Motor neuron (in vitro differentiated cells): ENCODE measurements at places on chromosomes 7 and 10.

DNA sequence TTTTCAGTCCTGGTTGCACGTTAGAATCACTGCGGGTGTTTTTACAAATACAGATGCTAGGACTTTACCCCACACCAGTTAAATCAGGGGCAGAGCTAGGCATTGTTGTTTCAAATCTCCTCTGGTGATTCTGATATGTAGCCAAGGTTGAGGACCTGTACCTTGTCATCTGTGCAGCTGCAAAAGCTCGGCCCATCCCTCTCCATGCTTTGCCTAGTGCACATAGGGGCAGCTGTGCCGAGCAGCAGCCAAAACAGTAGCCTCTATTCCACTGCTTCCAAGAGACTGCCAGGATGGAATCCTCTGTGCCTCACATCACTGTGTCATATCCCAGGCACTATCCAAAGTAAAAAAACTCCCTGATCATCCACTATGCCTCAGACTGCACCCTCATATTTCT is 181.3 kb downstream of the CDK14 start:
- no peak for ATAC-seq

- no peak for ATAC-seq
Observed at GRCh38 chr10:1394155-1394912, 338.1 kb downstream of the WDR37 start.

GRCh38 chr7:115354925-115355324 is 433.0 kb downstream of the MDFIC start:
- ATAC-seq = no peak

GRCh38 chr7:159064121-159064815 is 80.4 kb downstream of the VIPR2 start:
- no peak for ATAC-seq

GRCh38 chr10:100962351-100963080 is 6.8 kb upstream of the SEMA4G start:
- no peak for ATAC-seq

- no peak for ATAC-seq
Observed at GRCh38 chr7:83704564-83704963, 55.6 kb upstream of the SEMA3E start.

DNA sequence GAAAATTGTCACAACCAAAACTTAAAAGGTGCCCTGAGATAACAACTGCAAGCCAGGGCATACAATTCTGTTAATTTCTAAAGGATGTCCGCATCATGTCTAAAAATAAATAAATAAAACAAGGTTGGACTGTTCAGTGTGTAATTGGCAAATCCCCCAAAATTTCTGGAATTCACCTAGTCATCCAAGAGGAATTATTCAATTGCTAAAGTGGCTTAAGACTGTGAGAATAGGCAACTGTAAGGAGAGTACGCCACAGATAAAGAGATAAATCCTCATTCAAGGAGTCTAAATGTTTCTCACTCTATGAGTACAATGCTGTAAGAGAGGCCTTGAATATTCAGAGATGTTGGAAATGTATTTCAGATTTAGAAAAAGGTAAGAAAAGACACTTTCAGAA is 37.2 kb downstream of the PIK3AP1 start:
- no peak for ATAC-seq

DNA sequence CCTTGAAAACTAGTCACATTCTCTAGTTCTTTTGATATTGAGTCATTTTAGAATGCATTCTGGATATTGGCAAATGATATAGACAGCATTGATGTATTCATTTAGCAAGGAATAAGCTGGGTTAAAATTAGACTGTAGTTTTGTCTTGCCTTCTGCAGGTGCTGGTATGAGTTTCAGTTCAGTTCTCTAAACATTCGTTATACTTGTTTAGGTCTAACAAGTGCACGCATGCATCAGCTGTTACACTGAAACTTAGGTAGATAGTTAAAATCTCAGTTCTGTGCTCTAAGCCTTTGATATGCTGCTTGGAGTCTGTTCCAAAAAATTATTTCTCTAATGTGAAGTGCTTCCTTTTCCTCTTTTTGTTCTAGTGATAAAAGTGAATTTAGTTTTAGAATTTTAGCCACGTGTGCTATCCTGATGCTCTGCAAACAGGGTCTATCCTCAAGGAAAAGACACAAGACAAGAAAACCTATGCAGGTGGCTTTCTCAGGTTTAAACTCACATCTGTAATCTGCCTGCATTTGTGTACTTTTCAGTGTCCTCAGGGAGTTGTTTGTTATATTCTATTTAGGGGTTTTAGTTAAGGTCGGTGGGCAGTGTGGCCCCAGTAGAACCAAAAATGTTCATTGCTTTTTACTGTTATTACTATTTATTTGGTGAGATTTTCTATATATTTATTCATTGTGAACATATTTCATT is 409.0 kb downstream of the CDC14C start:
- no peak for ATAC-seq

DNA sequence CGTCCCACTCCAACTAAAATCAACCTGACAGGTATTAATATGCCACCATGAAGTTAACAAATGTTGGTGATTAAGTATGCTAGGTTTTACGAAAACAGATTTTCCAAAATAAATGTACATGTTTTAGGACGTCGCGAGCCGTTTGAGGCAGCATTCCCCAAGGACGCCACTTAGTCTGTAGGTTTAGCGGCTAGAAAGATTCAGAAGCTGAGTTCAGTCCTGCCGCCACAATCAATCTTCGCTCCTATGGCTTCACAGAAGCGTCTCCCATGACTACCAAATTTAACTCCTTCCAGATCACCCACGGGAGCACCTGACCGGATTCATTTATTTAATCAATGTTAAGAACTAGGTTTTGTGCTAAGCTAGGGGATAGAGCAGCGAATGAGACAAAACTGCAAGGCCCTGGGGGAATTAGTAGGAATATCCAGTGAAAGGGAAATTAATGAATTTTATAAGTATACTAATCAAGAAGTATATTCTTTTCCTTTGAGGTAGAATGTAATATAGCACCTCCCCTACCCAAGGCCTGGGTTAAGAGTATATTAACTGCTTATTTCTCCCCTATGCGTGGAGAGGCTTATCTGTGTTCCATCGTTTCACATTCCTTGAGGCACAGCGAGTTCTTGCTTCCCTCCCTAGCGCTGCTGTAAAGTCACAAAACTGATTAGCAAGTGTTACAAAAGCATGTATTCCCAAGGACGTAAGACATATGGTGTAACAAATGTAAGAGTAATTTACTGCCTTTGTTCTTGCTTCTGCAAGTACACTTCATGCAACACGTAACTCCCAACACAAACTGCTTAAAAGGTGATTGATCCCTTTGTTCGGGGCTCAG is 994 bp upstream of the CYP51A1 start:
- ATAC-seq = peak; percentile 35

GRCh38 chr7:55526329-55526728 is 46.0 kb downstream of the VOPP1 start:
- ATAC-seq = no peak

DNA sequence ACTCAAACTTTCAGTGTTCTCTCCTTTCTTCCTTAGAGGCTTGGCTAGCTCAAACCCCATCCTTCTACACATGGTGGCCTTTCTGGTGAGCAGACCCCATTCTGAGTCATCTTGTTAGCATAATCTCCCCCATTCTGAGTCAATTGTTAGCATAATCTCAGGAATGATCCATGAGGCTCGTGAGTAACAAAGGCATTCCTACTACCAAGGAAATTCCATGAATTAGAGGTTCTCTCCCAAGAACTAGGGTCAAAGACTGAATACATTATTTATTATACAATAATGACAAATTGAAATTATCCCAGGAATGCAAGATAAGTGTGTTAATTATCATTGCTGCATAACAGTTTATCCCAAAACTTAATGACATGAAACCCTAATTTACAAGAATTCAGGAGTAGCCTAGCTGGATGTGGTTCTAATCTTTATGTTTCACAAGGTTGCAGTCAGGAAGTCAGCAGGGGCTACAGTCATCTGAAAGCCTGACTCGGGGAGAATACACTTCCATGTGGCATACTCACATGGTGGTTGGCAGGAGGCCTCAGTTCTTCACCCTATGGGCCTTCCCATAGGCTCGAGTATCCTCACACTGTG is 100.2 kb downstream of the MMRN2 start:
- ATAC-seq = no peak

- ATAC-seq = peak; percentile 18
Observed at GRCh38 chr10:60820093-60820754, 41.9 kb downstream of the CDK1 start.

DNA sequence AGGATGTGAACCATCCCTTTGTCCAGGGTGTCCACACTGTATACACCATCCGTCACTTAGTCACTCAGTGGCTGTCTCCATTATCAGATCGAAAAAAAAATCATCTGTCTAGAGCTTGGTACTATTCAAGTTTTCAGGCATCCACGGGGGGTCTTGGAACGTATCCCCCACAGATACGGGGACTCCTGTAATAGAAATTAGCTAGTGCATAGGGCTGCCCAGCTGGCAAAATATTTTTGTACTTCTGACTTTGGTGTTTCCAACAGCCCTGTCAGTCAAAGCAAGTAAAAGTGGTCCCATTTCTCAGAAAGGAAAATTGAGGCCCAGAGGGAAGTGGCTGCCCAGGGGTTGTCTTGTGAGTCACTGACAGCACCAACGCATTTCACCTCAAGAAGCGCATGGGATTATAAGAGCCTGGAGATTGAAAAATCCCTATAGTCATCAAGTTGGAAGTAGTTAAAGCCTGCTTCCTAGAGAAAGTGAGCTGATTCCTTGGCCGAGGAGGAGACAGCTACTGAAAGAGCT is 52.1 kb upstream of the SLC29A3 start:
- ATAC-seq = peak; percentile 38

DNA sequence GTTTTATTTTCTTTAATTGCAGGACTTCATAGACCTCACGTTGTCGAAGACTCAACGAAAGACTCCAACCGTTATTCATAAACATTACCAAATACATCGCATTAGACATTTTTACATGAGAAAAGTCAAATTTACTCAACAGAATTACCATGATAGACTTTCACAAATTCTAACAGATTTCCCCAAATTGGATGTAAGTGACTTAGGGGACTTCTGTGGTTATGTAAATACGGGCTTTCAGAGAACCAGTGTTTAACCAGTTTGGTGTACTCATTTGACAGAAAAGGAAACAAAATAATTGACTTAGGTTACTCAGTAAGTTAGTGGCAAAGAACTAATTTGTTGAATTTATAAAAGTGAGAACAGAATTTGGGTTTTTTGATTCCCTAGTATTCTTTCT is 4.2 kb downstream of the GTPBP4 start:
- ATAC-seq = no peak

GRCh38 chr10:110502851-110503301 is 5.2 kb downstream of the DUSP5 start:
- ATAC-seq = no peak

DNA sequence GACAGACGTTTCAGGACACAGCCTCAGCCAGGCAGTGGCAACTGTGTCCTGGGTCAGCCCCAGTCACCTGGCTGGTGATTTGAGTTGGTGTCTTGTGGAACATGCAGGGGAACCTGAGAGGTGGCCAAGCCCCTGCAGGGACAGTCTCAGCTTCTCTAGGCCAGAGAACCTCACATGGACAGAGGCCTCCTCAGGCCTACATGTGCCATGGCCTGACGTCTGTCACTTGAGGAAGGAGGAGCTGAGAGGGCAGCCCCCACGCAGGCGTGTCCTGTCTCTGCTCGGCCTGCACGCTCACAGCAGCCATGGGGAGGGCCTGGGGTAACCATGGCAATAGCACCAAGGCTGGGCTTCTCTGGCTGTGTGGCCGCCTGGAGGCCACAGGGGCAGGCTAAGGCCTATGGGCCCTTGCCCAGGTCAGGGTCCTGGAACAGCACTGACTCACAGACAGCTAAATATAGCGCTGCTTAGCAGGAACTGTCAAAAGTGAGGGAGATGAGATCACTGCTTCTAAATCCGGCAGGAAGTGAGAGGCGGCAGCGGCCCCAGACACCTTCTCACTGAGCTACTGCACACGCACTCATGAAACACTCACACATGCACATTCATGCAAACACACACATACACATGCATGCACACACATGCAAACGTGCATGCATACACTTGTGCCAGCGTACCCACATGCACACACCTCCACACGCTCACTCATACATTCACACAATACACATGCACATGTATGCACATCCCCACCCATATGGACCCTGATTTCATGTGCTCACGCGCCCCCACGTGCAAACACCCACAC is 57.0 kb downstream of the YKT6 start:
- ATAC-seq = peak; percentile 98

- no peak for ATAC-seq
Observed at GRCh38 chr7:41847606-41848005, 144.7 kb upstream of the INHBA start.

GRCh38 chr7:113548561-113548960 is 370.2 kb downstream of the PPP1R3A start:
- no peak for ATAC-seq

- ATAC-seq = peak; percentile 93
Observed at GRCh38 chr10:46992803-46993561, 81.8 kb downstream of the PTPN20 start.

DNA sequence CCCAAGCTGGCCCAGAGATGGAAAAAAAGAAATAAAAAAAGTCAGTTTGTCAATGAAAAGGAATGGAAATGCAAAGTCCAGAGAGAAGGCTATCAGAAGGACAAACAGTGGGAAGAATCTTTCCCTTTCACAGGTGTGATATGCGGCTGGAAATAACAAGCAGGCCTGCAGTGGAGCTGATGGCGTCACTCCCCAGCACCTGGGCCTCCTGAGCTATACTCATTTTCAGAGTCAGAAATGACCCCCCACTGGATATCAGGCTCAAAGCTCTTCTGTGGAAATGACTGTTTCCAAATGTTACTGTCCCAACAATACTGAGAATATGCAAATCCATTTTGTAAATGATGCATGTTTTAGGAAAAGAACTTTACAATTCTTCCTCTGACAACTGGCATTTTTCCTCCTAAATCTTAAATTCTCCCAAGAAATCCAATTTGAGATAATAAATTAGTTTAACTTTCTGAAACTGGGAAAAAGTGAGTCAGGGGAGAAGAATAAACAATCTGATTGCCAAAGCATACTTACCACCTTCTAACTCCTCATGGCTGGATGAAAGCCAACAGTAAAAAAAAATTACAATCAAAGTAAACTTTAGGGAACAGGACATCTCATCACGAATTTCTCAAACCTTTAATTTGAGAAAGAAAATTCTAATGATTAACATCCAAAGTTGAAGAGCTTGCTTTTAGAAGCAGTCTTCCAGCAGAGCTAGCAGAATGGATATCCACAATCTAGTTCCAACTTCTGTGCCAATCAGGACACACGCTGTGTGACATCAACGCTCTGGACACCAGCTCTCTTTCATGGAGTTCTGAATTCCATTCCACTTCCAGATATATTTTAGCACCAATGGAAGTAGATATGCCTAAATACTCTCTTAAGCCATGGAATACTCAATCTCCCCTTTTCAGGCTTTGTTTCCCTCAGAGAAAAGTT is 5.3 kb upstream of the CUZD1 start:
- ATAC-seq = no peak

DNA sequence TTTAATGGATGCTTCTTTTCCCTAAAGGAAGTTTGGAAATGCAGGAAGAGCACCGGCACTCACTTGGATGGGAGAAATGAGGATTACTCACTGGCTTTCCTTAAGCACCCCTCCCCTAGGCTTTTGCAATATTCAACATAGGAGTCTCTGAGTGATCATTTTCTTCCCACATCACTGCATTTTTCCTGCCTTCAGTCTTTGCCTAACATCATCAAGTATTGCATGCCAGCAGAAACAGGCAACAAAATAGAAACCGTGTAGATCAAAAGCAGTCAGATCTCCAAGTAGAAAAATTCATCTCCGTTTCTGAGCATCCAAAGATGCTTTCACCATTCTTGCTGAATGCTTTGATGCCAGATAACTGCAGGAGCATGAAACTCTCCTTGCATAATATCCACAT is 119.9 kb downstream of the ADCYAP1R1 start:
- peak; percentile 83 for ATAC-seq
